Stimulated activated CD4-positive, alpha-beta T cell treated with anti-CD3 and anti-CD28 coated beads, Interleukin-4, amount 100 ng/mL, for 4 hours (primary cell): ENCODE measurements at places on chromosomes 5 and 9.

GRCh38 chr5:150329038-150329437 is 26.3 kb upstream of the ARSI start:
- no peak for DNase-seq

DNA sequence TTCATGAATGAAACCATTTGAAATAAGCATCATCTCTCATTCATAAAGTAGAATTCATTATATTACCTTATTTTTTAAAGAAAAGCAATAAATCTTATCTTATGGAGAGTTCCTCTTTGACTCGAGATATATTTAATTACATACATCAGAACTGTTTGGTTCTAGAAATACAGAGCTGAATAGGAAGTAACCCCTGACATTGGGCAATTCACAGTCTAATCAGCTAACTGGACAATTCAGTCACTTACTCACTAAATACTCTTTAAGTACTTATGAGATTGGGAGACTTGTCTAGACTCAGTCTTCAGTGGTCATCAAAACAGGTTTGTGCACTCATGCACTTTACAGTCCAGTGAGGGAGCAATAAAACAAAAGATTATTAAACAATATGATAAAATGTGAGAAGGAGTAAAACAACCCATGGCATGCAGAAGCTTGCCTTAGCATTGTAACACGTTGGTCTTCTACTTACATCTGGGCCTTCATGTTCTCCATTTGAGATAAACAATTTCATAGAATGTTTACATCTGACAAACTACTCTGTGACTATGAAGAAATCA is 11.5 kb upstream of the FBXO38 start:
- no peak for DNase-seq

- DNase-seq: no peak
Measured at GRCh38 chr5:89120719-89121118, 237.7 kb upstream of the MEF2C start.

DNA sequence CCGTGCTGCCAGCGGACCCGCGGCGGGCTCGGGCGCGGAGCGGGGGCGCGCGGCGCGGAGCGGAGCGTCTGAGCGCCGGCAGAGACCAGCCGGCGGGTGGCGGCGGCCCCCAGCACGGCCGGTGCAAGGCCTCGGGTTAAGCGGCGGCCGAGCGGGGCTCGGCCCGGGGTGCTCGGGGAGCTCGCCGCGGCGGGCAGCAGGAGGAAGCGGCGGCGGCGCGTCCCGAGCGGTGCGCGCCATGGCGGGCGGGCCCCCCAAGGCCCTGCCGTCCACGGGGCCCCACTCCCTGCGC is 150 bp downstream of the SNX30 start:
- no peak for DNase-seq

DNA sequence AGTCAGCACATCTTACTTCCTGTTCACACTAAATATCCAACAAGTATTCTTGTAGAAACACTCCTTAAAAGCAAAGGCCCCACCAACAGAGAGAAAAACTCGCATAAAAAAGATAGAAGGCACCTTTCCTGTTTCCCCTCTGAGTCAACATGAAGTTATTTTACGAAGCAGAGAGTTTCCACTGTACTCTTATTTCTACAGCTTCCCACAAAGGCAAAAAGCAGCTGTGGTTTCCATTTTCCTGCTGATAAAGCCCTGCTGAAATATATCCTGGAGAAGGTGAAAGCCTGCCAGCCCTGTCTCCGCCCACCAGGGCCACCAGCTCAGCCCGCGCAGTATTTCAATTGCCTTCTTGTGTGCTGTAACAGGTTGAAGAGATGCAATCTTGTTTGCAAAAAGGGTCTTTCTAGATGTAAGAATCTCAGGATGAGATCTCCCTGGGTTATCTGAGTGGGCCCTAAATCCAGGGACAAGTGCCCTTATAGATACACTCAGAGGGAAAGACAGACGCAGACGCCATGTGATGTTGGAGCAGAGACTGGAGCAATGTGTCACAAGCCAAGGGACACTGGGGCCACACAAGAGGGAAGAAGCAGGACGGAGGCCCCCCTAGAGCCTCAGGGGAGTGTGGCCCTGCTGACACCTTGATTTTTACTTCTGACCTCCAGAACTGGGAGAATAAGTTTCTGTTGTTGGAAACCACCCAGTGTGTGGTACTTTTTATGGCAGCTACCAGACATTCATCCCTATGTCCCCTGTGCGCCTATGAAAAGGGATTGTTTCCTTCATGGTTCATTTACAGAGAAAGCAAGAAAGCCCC is 19.9 kb downstream of the SEMA4D start:
- DNase-seq: peak; percentile 58

DNA sequence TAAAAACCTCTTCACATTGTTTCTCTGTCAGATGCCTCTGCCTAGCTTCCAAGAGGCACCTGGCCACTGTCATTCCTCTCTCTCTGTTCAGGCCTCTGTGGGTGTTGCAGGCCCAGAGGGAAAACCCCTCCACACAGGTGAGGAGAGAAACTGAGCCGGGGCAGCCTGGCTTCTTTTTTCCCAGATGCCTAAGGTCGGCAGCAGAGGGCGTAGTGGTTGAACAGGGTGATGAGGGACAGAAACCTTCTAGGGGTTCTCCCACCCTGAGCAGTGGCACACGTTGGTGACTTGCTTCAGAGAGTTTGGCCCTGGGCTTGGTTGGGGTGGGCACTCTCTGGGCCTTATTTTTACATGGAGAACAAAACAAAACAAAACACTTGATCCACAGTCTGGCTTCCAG is 12.2 kb downstream of the IL9 start:
- no peak for DNase-seq

- no peak for DNase-seq
Measured at GRCh38 chr5:169350016-169350415, 49.1 kb upstream of the SLIT3 start.

- DNase-seq: no peak
Measured at GRCh38 chr5:133254803-133255202, 203.0 kb downstream of the HSPA4 start.

- DNase-seq: no peak
Measured at GRCh38 chr5:55104036-55104772, 1.8 kb downstream of the GZMA start.

DNA sequence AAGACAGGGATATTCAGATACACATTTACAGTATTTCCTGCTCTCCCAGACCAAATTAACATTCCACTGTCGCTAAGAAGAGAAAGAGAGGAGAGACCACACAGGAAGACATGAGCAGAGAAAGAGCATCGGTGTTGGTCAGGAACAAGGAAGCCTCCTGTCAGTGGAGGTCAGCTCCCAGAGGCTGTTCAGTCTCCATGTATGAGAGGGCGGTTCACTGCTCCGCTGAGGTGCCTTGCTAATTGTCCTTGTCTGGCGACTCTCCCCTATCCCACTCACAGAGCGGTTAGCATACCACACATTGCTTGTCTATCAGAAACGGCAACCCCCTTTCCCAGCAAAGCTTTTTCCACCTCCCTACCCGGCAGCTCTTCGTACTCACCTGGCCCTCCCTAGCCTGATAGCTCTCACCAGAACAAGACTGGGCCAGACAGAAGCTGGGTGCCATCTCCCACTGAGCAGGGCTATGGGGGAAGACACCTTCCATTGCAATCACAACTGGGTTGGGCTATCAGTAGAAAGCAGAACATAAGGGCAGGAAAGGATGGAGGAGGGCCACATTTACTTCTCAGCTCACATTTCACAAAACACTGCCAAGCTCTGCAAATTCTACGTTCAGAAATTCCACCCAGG is 58.6 kb upstream of the LMNB1 start:
- DNase-seq: no peak

DNA sequence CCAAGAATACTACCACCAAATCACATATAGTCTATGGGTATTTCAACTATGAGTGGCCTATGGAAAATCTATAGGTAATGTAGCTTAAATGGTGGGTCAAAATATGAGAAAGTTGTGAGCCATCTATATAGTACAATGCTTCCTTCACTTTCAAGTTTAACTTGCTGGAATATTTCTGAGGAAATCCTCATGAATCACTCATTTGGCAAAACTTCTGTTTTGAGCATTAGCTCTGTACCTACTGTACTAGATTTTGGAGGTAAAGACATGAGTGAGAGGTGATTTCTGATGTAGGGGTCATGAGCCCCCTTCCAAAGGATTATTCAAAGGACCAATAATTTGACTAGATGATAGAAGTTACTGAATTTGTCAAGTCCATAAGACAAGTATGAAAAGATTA is 80.6 kb upstream of the DAB2 start:
- DNase-seq: no peak

- DNase-seq: no peak
Measured at GRCh38 chr9:114310471-114311450, 12.1 kb upstream of the ORM1 start.

DNA sequence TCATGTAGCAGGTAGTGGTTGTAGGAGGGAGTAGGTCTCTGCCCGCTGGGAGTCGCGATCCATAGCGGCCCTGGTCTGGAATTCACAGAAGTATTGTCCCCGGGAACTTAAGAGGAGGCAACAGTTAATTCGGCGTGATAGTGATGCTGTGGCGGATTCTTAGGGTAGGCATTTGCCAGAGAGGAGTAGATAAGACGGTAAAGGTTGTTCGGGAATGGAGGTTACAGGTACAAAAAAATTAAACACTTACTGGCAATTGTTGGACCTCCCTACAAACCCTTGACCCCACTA is 679 bp downstream of the SMC5 start:
- DNase-seq: no peak

DNA sequence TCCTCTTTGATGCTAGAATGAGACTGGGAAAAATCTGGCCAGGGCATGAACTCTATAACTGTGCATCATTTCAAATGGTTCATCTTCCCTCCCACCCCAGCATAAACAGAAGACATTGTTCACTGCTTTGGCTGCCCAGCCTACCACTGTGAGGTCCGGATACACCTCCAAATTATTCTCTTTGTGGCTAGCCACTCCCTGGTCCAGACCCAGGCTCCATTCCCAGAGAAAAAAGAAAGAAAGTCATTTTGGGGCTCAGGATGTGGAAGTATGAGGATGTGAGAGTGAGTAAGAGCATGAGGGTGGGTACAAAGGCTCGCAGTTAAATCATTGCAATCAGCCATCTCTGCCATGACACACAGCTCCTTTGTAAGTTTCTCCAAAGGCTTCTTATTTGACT is 559.2 kb downstream of the PSAT1 start:
- no peak for DNase-seq

DNA sequence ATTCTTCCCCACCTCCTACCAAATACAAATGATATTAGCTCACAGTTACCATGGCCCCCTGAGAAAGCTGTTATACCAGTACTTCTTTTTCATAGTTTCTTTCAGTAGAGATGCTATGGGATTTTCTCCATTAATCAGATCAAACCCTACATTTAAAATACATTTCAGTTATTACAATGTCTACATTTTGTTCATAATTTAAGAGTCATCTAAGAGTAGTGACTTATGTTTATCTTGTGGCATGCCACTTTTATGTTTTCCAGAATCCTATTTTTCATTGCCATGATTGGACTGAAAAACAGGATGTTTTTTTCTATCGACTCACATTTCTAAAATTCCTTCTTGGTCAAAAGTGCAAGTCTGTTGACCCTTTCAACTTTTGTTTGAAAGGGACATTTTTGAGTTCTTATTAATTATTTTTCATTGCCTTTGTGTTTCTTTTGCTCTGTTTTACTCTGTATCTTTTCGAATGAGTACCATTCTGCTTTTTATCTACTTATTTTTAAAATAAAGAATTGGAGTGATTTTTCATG is 77.4 kb upstream of the ANXA1 start:
- DNase-seq: no peak

DNA sequence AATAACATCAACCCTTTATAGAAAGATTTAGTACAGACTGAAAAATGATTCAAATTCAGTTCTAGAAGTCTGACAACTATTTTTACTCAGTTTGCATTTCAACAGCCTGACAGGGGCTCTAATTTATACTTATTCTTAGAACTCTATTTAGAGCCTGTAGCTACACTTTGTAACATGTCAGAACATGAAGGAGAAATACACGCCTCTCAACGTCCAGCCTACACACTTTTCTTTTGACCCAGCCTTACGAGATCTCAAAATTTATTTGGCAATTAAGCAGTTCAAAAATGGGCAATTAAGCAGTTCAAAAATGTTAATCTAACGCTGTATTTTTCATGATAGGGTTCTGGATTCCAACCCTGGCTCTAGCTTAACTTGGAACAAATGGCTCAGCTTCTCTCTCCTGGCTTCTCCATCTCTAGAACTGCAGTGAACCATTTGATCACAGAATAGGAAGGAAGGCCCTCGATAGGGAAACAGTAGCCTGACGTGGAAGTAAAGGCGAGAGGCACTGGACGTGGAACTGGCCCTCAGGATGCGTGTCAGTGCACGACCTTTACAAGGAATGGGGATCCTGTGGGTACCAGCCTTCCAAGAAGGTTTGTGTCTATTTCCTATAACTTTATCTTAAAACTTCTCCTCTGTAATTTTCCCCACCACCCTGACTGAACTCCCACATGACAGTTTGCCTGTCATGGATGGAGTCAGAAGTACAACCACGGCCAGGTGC is 66.4 kb downstream of the PRRT1B start:
- DNase-seq: no peak

- no peak for DNase-seq
Measured at GRCh38 chr5:84393969-84394368, 9.3 kb upstream of the EDIL3 start.
